CD4-positive, alpha-beta T cell treated with Interleukin-10 for 1 hour (primary cell): ENCODE measurements at places on chromosomes 7 and 10.

GRCh38 chr7:50554431-50555322 lies 10.5 kb downstream of the DDC start:
- DNase-seq: no peak

- no peak for DNase-seq
Observed at GRCh38 chr10:71280216-71280615, 38.8 kb upstream of the SLC29A3 start.

DNA sequence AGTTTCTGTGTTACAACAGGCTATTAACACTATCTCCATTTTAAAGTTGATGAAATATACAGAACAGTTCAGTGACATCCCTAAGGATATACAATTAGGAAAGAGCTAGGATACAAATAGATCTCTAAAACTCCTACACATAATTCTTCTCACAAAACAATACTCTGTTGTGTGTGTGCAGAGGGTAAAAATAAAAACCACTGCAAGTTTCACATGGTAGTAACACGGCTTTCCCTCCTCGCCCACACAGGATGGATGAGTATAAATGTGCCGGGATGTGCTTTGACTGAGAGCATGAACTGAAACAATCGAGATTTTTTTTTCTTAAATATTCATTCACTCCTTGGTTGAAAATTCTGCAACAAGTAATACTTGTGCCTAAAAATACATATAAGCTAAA lies 131.5 kb upstream of the C1QL3 start:
- no peak for DNase-seq

DNA sequence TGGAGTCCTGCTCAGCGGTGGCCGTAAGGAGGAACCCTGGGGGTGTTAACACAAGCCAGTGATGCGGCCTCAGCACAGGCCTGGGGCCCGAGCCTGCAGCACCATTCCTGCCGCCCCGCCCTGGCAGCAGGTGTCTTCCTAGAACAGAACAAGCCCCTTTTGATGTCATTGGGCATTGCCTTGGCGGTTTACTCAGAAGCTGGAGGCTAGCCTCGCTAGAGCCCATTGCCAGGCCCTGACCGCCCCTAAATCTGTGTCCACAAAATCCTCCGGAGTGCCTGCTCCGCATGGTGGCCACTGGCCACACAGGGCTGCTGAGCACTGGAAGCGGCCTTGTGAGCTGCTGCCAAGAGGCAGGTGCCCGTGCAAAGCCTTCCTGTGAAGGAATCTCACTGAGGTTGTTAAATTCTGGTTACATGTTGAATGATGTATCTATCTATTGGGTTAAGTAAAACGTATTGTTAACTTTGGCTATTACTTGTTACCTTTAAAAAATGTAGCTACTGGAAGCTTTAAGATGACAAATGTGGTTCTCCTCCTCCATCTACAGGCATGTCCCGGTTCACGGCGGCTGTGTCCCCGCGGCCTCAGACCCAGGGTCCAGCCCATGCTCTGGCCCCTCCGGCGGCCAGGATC lies 1.2 kb upstream of the INPP5A start:
- no peak for DNase-seq

DNA sequence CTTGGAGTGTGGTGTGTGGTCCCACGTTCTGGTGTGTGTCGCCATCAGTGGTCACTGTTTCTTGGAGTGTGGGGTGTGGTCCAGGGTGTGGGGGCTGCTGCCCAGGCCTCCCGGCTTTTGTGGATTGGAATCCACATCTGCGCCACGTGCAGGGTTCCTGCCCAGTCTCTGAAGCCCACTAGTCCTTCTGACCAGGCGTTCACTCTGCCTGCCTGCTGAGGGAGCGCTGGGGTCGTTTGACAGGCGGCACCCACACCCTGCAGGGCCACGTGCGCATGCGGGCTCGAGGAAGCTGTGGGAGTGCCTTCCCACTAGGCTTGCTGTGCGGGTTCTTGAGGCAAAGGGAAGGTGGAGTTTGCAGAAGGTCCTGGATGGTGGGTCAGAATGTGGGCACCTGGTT lies 51.4 kb downstream of the INPP5A start:
- DNase-seq: no peak

DNA sequence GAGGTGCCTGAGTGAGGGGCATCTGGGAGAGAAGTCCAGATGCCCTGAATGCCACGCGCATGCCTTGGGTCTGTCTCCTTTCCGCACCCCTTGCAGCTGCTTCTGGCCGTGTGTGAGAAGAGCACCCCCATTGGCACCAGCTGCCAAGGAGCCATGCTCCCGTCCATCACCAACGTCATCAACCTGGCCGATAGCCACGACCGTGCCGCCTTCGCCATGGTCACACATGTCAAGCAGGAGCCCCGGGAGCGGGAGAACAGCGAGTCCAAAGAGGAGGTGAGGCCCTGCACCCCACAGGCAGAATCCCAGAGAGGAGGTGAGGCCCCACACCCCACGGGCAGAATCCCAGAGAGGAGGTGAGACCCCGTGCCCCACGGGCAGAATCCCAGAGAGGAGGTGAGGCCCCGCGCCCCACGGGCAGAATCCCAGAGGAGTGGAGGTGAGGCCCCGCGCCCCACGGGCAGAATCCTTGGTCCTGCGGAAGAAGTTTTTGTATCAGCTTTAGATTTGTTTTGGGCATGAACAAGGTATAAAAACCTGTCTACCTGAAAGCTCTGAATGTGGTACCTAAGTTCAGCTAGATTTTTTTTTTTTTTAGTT lies 91.8 kb downstream of the TRRAP start:
- DNase-seq: no peak

DNA sequence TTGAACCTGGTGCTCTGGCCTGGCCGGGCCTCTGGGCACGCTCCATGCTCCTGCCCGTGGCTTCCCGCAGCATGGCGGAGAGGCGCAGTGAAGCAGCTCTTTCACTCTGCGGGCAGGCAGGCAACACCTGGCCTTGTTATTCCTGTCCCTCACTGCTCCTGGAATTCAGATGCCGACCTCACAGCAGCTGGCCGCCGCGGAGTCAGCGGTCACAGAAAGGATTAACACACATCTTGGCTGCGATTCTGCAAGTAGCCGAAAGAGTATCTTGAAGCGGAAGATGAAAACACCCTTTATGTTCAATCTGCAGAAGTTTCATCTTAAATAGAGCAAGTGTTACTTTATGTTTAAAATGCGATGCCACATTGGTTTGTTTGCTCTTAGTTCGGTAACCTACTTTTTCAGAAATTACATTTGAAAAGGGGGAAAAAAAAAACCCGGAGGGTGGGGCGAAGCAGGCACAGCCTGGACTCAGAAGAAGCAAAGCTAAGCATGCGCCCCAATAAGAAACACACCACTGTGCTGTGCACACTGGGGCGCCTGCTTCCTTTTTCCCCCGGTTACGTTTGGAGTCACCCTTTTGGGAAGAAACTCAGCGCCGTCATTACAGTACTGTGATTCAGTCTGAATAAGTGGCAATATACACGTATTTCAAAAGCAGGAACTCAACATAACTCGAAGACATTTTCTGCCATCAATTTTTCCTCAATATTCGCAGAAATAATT lies 42.3 kb downstream of the BRI3 start:
- DNase-seq: no peak

DNA sequence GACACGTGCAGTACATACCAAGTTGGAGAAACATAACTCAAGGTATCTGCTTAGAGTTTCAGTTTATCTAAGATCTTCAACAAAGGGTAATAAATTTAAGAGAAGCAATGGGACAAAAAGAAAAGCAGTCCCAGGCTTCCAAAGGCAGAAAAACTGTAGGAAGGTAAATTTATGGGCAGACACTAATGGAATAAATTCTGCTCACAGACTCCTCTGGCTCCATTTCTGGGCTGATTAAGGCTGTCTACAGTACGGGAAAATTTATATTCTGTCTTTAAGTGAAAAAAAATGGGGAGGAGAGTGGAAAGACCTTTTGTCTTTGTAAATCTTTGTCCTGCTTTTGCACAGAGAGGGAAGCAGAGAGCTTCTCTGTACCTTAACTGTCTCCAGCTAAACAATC lies 587.5 kb upstream of the IGFBP3 start:
- DNase-seq: no peak

DNA sequence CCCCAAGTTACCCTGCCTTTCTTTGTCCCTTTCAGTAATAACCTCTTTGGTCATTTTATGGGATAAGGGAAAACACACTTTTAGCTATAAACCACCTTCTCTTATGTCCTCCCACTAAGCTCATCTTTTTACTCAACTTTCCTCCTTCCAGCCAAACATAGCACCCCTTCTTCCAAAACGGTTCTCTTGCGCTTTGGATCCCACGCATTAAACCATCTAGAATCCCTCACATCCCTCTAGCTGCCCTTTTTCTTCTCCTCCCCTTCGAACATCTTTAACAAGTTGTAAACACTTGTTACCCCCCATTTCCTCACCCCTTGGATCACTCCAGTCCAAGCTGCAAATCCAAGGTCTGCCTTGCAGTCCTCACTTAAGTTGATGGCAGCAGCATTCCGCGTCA lies 13.4 kb downstream of the WAPL start:
- no peak for DNase-seq

DNA sequence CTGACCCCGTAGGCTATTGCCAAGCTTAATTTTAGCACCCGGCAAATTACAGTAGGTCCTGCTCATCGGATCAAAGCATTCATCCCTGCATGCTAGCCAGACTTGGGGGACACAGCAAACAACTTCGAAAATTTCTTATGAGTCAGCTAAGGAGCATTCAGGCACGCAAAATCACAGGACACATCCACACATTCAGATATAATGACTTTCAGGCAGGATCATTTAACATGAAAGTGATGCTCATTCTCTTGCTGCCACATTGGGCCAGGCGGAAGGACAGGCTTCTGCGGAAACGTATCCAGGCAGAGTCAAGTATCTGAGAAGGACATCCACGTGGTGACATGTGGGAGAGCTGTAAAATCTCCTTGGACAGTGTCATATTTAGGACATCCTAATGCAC lies 474.0 kb upstream of the NRP1 start:
- no peak for DNase-seq

DNA sequence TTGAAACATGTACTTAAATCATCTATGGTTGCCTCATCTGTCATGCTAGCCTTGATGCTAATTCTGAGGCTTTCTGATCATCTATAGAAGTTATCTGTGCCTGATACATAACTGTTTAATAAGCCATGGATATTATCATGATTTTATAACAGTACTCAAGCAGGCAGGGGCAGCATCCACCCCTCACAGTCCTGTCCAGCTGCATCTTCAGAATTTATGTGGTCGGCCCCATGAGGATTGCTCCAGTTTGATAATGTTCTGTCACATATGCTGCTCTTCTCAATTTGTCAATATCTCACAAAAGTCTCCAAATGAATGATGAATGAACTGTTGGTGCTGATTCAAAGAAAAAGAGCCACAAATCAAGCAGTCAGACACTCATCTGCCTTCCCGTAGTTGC lies 335.1 kb upstream of the POM121L12 start:
- DNase-seq: no peak

- DNase-seq: no peak
Observed at GRCh38 chr10:99685597-99685967, 26.3 kb downstream of the ENTPD7 start.

GRCh38 chr7:71615017-71615416 lies 483.1 kb downstream of the GALNT17 start:
- no peak for DNase-seq
